ENCODE measurements at places on chromosomes 7 and 10.

DNA sequence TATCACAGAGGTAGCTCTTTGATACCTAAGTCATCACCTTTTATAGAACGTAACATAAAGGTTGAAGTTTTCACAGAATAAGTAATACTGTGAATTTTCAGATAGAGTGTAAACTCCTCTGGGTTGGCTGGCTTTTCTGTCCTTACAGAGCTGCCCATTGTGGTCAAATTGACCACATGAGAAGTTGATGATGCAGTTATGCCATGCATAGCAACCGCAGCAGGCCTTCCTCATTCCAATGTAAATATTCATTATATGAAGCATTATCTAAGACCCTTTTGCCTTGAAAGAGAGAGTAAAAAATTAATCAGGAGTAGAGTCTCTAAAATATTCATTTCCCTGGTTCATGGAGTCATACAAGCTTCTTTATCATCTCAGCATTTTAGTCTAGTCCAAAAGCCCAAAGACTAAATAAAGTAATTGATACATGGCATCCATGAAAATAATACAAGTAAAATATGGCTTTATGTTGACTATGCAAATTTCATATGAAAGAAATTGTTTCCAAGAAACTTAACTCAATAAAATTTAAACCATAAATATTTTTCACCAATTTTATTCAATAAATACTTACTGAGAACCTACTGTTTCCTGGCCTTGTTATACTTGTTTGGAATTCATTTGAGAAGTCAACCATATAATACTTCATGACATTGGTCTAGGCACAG is 516.4 kb downstream of the PCDH15 start:
- DNase-seq: no peak

GRCh38 chr10:61964059-61964709 is 62.7 kb downstream of the ARID5B start:
- no peak for DNase-seq

DNA sequence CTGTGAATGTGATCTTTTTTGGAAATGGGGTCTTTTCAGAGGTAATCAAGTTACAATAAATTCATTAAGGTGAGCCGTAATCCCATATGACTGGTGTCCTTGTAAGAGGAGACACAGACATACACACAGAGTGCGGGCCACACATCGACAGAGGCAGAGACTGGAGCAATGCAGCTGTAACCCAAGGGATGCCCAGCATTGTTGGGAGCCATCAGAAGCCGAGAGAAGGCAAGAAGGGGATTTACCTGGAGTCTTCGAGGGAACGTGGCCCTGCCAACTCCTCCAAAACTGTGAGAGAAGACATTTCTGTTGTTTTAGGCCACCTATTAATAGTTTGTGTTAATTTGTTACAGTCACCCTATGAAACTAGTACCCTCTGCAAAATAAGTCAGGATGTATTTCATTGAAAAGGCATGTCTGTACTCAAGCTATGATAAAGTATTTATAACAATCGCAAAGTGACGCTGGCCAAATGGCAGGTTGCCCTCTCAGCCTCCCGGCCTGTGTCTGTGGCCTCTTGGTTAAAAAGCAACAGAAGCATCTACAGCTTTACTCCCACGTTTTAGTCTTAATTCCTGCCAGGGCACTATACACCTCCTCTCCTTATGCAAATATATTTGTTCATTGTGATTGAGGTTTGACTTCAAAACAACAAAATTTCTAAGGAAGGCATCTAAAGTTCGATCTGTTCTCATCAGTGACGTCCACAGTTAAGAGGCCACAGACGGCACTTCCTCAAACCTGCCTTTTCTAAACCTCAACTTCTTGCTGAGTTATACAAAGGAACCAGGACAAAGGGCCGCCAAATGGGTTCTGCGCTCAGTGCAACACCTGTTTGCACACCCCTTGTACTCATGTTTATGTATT is 46.8 kb downstream of the HIPK2 start:
- DNase-seq: no peak

DNA sequence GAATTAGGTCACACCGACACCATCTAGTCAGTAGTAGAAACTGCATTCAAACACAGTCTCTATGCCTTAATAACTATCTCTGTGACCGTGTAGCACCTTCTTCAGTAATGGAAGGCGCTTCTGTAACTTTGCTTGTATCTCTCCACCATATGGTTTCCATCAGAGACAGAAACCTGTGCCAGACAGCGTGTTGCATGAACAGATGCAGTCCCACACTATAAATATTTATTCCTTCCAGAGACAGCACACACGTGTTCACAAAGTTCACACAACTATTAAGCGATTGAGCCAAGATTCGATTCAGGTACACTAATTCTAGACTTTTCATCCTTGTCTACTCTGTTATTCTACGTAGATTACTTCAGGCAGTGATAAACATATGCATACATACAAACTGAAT is 873.9 kb upstream of the MBL2 start:
- no peak for DNase-seq

DNA sequence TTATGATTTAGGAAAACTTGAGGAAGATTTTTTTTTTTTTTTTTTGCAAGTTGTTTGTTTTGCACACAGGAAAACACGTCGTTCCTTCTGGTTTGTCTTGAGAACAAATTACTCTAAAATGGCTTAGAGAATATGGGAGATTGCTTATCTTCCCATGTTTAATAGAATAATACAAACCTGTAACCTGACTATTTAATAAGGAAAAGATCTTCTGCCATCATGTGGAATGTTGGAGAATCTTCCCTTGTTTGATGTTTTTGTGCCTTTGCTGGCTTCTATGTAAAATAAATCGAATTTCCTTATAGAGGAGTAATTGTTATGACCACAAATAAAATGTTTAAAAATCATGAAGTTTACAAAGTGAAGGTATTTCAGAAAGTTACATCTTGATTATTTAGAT is 818.8 kb downstream of the GATA3 start:
- DNase-seq: no peak

DNA sequence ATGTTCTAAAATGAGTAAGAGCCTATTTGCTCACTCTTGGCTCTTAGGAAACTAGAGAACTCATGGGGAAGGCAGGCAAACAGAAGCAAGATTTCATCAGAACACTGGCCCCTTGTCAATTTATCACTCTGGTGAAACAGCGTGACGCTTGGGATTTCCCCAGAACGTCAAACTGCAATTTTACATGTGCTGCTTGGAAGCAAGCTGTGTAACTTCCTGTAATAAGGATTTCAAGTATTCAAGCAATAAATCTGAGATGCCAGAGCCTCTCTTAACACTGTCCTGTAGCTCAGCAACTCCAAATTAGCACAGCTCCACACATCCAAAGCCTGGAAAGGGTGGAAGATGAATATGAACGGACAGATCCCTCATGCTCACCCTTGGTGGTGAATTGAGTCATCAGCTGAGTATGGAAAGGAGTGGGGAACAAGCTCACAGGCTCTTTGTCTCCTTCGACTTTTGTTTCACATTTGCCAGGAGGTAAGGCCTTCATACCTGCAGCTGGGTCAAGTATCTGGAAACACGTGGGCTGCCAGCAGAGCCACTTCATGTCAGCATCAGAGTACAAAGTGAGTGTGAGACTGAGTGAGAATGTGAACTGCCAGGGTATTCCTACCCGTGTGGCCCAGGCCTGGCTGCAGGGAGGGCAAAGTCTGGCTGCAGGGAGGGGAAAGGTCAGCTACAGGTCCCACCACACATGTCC is 140.4 kb upstream of the NAMPT start:
- DNase-seq: no peak

DNA sequence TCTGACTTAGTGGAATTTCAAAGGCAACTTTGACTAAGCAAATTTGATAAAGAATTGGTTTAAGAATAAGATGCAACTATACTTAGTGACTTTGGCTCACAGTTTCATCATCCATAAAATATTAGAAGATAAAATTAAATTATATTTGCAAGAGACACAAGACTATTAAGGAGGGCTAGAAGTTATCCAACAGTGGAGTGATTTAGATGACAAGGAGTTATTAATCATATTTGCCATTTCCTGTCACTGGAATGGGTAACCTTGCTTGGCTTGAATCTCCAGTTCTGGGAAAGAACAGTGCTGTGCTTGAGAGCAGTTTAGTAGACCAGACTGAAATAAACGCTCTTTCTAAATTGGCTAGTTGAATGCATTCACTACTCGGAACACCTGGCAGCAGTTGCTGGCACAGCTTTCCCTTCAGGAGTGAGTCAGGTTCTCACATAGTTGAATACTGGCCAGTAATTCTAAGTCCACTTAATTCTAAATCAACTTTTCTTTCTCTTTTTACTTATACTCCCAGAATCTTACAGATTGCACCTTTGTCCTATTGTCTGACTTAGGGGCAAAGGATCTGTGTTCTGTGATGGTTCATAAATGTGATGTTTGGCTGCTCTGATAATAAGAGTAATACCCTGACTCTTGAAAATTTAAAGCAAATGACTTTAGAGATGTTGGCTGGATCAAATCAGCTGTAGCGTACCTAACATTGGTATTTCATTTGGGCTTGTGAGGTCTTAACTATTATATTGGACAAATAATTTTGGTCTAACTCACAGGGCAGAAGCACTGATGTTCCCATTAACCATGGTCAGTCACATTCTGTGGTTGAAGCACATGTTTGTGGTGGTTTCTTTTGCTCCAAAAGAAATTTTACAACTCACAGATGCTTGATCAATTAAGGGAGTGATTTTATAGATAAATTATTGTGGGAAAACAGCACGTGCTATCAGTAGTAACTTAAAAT is 16.6 kb downstream of the STMP1 start:
- DNase-seq: no peak

DNA sequence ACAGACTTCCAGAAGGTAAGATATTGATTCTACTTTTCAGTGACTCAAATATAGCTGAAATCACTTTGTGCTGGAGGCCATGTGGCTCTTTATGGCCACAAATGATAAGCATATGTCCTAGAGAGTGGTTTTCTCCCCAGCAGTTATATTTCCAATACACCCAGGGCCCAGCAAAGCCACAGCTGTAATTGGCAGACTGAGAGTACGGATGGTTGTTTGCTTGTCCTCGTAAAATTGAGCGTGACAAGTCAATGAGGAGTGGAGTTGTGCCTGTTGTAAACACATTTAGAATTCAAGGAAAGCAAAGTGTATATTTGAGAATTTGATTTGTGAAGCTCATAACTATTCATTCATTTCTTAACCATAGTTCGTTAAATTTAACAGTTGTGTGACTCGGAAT is 201.8 kb downstream of the LHFPL3 start:
- DNase-seq: no peak

- DNase-seq: no peak
Measured at GRCh38 chr10:85413570-85413969, 953.0 kb downstream of the GRID1 start.

- DNase-seq: no peak
Measured at GRCh38 chr7:111356941-111357340, 205.4 kb downstream of the IMMP2L start.

GRCh38 chr10:91555455-91555854 is 77.4 kb downstream of the PPP1R3C start:
- no peak for DNase-seq
